Karpas-422 (cell line): ENCODE measurements at places on chromosomes 2 and 18. TPM values are rescaled to one million over a fixed set of nuclear protein-coding genes. Genes with fewer than 3 reads are reported as not detected.

QPCT gene
- 4.8 and 8.8 TPM in 2 replicates for total RNA-seq

MYO1B gene
- total RNA-seq = not detected in 2 replicates

DNA sequence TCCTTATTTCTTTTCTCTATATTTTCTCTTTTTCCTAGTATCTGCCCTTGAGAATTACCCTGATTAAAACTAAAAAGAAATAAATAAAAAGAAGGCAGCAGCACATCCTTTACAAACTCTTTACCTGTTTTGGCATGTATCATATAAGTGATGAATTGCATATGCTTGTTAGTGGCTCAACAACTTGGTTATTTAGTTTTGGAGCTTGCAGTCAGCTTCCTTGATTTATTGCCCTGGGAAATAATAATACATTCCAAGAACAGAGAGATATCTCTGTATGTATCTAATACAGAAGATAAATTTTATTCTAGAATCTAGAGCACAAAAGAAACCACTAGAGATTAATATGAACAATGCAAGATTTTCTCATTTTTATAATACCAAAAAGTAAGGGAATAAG, 139.8 kb upstream of the ZC3H15 start:
- DNase-seq = no peak

- no peak for DNase-seq
These were observed 100.6 kb downstream of the TFCP2L1 start for GRCh38 chr2:121184248-121184862.

- DNase-seq = no peak
These were observed 101.5 kb downstream of the KCNF1 start for GRCh38 chr2:11013196-11013595.

CPLX4 gene
- total RNA-seq = not detected in 2 replicates

DNA sequence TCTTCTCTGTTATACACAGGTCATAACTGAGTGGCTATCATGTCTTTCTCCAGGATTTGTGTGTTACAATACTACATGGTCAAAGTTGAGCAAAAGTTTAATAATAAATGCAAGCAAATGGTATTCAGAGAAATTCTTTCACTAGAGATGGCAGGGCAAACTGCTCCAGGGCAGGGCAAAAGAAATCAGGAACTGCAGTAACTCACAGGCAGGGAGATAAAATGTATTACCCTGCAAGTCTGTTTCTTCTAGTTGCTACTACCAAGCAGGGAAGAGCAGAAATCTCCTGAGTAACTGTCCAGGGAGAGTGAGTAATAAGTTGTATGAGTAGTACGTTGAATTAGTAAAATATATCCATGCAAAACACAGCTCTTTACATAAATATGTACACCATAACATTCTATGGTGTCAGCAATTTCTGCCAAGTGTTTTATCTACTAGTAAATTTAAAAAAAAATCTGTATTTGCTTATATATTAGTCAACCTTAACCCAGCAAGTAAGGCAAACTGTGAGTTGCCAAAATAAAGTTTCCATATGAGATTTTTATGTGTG, 404.1 kb downstream of the ZEB2 start:
- no peak for DNase-seq

- no peak for DNase-seq
These were observed 128.0 kb upstream of the HNRNPA3 start for GRCh38 chr2:177084607-177085006.

GRCh38 chr18:72898870-72899269, 31.1 kb upstream of the NETO1 start:
- DNase-seq = no peak

DNA sequence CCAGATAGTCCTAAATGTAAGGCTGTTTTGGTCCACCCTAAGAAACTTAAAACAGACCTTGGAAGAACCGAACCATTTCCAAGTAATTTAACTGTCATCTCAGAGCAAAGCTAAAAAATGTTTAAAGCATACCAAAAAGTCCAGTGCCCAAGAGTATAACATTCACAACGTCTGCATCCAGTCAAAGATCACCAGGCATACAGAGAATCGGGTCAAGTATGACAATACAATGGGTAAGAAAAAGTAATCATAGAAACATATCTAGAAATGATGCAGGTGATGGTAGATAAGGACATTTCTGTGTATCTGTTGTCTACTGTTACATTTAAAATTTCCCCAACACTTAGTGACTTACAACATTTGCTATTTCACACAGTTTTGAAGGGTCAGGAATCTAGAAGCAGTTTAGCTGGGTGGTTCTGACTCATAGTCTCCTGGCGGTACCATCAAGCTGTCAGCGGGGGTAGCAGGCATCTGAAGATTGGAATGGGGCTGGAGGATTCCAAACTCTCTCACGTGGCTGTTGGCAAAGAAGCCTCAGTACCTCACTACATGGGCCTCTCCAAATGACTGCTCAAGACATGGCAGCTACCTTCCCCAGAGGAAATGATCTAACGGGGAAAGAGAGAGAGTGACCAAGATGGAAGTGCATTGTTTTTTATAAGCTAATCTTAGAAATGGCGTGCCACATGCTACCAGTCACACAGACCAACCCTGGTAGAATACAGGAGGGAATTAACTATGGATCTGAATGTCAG, 36.6 kb upstream of the DYNC2LI1 start:
- DNase-seq = no peak

ACTR3 gene
- 223 and 259 TPM in 2 replicates for total RNA-seq

NDUFAF7 gene
- total RNA-seq = 28.4 and 42.2 TPM in 2 replicates

GRCh38 chr18:7259475-7259874, 28.6 kb downstream of the LRRC30 start:
- no peak for DNase-seq

ALPG gene
- total RNA-seq = not detected in 2 replicates

DNA sequence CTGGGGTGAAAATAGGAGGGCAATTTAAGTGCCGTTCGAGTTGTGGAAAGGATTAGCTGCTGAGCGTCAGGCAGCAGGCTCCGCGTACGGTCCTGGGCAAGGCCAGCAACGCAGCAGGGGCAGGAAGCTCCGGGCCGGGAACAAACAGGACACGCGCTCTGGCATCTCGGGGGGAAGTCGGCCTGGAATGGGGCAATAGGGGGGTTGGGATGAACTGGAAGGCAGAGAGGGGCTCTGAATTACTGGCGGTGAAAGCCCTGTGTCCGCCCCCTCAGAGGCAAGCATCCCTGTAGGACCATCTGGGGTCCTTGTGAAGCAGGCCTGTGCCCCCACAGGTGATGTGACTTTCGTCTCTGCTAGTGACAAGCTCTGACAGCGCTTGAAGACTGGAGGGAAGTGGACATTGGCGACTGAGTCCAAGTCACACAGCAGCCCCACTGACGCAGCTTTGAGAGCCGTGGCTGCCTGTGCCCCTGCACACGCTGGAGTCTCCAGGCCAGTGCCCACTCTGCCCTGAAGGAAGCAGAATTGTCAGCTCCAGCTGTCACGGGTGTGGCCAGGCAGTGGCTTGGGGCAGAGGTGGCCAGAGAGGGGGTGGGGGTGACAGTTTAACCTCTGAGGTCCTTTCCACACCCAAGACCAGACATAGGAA, 22.3 kb downstream of the GPR35 start:
- DNase-seq = no peak

DNA sequence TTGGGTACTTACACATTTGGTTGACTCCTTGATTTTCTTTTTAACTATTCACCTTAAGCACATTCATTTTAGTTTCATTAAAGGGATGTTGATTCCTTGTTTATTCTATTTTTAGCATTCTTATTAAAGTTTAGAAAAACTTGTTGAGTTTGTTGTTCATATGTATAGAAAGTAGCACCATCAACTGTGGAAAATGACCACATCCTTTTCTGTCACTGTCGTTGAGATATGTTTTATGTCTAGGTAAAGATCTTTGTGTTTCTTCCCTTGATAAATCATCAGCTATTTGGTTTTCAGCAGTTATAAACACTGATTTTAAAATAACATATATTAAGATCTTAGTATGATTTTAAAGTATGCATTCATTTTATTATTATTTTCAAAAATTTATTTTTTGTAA, 25.1 kb downstream of the SLC39A10 start:
- no peak for DNase-seq

SERPINB12 gene
- not detected in 2 replicates for total RNA-seq

- DNase-seq = no peak
These were observed 31.0 kb downstream of the TANC1 start for GRCh38 chr2:158999458-158999857.

DNA sequence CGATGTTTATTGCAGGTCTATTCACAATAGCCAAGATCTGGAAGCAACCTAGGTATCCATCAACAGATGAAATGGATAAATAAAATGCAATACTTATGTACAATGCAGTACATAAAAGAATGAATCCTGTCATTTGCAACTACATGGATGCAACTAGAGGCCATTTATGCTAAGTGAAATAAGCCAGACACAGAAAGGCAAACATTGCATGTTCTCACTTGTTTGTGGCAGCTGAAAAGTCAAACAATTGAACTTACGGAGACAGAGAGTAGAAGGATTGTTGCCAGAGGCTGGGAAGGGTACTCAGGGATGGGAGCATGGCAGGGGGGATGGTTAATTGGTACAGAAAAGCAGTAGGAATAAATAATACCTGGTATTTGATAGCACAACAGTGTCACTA, 563.9 kb downstream of the TMX3 start:
- DNase-seq = no peak

GRCh38 chr2:69145204-69145603, 132.2 kb downstream of the ANTXR1 start:
- no peak for DNase-seq

- DNase-seq = no peak
These were observed 7.0 kb upstream of the NDUFV2 start for GRCh38 chr18:9095297-9096006.

- DNase-seq = no peak
These were observed 79.3 kb downstream of the SDC1 start for GRCh38 chr2:20145497-20146193.

SERPINB11 gene
- not detected in 2 replicates for total RNA-seq

DNA sequence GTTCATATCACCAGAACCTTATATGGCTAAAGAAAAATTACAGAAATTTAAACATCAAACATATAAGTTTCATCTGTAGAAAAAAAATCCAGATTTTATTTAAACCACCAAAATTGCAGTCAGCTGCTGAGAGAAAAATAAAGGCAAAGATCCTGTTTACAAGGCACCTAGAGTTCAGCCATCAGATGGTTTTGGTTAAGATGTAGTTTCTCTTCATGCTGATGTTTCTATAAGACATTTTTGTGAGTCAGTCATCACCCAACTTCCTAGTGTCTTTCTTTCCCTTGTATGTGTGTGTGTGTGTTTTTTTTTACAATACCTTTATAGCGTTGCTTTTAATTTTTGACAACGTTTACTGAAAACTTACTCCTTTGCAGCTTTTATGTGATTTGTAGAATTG, 26.1 kb upstream of the MMADHC start:
- no peak for DNase-seq

RFX8 gene
- not detected in 2 replicates for total RNA-seq

GRCh38 chr18:60053747-60054304, 154.0 kb downstream of the PMAIP1 start:
- DNase-seq = no peak

UGT1A3 gene
- total RNA-seq = not detected in 2 replicates

GRCh38 chr2:170966648-170967396, 37.8 kb downstream of the GORASP2 start:
- DNase-seq = no peak

GRCh38 chr2:43464590-43464989, 131.2 kb downstream of the THADA start:
- DNase-seq = no peak

GRCh38 chr18:22032392-22032961, 136.9 kb upstream of the GATA6 start:
- DNase-seq = no peak

DNA sequence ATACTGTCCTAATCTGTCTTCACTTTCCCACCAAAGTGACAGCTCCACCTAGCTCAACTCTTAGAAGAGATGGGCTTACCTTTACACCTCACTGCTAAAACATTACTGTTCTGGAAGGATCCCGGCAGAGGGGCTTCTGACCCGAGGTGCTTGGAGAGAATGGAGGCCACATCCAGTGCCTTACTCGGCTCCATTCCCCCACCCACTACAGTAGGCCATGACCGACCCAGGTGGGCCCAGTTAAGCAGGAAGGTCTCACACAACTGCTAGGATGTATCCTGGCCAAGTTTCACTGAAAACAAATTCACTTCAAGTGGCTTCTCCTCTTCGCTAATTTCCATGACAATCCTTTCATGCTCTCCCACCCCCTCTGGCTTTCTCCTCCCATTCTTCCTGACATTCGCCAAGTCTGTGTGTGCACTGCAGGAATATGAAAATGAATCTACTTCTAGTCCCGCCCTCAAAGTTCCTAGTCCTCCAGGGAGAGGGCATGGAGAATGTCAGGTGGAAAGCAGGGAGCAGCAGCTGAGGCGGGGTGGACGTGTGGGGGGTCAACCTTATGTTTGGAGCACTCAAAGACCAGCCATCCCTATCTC, 11.8 kb downstream of the WIPF1 start:
- no peak for DNase-seq

DNA sequence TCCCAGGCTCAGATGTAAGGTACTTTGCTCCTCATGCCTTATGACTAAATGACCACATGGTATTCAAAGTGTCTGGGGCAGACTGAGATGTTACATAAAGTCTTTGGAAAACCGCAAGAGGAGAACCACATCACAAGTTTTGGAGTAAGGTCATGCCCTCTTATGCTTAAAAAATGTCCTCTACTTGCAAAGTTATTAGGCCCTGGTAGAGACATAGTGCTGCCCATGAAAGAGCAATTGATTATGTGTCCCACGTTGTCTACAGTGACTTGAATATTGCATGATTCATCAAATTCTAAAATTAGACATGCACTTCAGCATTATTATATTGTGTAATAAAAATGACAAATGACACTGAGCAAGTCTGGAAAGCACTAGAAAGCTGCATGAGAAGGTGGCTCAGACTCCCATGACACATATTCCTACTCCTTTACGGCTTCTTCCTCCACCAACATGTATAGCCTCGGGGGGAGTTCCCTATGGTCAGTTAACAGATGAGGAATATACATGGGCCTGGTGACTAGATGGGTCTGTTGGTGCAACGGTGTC, 602.6 kb upstream of the VRK2 start:
- DNase-seq = no peak

SCYGR7 gene
- total RNA-seq = not detected in 2 replicates

DNA sequence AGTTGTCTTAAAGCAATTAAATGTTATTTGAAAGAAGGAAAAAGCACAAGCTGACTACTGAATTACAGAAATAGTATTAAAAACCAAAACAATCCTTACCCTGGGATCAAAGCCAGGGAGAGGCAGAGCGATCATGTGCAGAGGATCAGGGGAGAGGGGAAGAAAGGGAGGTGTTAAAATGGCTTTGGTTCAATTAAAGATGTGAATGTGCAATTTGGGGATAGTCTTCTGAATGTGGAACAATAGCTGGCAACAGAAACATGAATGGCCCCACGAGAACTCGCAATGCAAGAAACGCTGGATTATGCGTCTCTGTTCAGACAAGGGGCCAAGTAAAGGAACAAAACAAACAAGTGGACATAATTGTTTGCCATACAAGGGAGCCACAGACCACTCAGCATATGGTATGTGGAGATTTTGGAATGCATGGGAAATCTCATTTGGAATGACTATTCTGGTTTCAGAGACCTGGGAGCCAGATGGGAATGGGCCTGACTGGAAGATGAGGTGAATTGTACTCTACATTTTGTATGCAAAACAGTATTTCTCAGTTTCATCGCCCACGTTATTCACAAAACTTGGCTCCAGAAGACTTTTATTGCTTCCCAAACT, 155.4 kb downstream of the SLC4A3 start:
- no peak for DNase-seq
